Calu3 (cell line): ENCODE measurements at places on chromosomes 6 and 20. TPM values are rescaled to one million over a fixed set of nuclear protein-coding genes. Genes with fewer than 3 reads are reported as not detected.

- no peaks in the 10 kb centered on the region for H3K36me3 ChIP-seq
- no peaks in the 10 kb centered on the region for H3K27me3 ChIP-seq
- H3K4me3 ChIP-seq = no peak overlapping the region
- H3K4me1 ChIP-seq = no peaks in the 10 kb centered on the region
Measured at GRCh38 chr6:273551-274058, 18.7 kb upstream of the DUSP22 start.

Gene RIN2
- 9.8 and 9.9 TPM in 2 replicates for total RNA-seq

GRCh38 chr20:32285082-32285620, 7.7 kb downstream of the KIF3B start:
- H3K27ac ChIP-seq = no peak overlapping the region
- no peaks in the 10 kb centered on the region for H3K27me3 ChIP-seq
- no peak overlapping the region for H3K4me3 ChIP-seq
- H3K36me3 ChIP-seq = peaks cover 4% of the 10 kb centered on the region

DNA sequence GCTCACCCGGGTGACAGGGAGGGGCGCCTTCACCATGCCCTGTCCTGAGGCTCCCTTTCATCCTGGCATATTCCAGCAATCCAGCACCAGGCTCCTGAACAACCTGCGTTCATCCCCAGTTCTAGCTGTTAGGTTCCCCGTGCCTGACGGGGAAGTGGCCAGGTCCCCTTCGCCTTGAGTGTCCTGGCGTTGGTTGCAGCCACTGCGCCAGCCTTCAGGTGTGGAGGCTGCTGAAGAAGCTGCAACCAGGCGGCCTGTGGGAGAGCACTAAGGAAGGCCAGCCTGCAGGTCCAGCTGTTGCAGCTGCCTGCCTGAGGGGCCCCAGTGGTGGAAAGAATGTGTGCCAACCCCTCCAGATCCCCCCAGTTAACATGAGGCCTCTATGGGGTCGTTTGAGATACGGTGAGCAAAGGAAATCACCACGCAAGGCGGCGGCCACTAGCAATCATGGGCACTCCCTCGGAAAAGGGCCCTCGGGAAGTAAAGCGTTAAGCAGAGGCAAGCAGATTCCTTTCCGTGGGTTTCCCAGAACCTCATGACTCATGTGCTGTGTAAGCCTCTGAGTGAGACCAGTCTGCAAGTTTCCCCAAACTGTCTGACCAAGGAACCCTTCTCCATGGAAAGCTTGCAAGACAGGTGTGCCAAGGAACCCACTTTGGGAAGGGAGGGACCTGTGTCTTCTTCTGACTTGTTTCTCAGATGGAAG, 320.8 kb downstream of the TAF4 start:
- H3K4me3 ChIP-seq = no peak overlapping the region
- no peaks in the 10 kb centered on the region for H3K4me1 ChIP-seq
- H3K27ac ChIP-seq = no peak overlapping the region
- no peak for DNase-seq
- peaks cover 51% of the 10 kb centered on the region for H3K27me3 ChIP-seq
- H3K36me3 ChIP-seq = no peaks in the 10 kb centered on the region

DNA sequence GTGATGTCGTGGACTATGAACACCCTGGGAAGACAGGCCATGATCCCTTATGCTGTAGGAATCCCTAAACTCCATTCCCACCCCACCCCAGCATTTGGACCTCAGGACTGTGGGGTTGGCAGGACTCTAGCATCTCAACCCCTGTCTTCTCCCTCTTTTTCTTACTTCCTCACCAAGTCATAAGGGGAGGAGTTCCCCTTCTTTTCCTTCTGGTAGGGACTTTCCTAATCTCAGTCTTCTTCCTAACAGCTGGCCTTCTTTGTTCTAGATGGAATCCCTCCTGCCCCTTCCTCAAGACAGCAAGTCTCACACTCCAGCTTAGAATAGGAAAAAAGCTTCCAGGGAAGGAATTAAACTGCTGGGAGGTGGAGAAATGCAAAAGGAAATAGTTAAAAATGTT, 2.3 kb upstream of the SIRPB2 start:
- no peaks in the 10 kb centered on the region for H3K36me3 ChIP-seq
- H3K27me3 ChIP-seq = no peaks in the 10 kb centered on the region
- no peak overlapping the region for H3K27ac ChIP-seq
- no peak for DNase-seq
- peaks cover 29% of the 10 kb centered on the region for H3K4me1 ChIP-seq

Gene RBM24
- 0.47 and 1.1 TPM in 2 replicates for total RNA-seq

DNA sequence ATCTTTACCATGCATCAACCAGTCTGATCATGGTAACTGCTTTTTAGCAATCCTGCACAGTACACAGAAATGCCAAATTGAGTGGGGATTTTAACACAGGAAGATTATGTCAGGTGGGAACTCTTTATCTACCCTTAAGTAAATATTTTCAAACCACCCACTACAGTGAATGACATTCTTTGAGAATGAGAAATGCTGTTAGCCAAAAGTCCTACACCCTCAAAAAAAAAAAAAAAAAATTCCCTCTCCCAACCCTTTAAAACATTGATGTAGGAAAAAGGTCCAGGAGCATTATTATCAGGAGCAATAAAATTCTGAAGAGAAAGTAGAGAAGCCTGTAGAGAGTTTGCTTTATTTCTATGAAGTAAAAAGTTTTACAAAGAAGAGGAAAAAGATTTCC, 307.2 kb upstream of the THEMIS start:
- no peak overlapping the region for H3K4me3 ChIP-seq
- no peak for DNase-seq
- H3K27me3 ChIP-seq = no peaks in the 10 kb centered on the region

- H3K4me1 ChIP-seq = no peaks in the 10 kb centered on the region
- no peaks in the 10 kb centered on the region for H3K36me3 ChIP-seq
- no peak for DNase-seq
- peaks cover 13% of the 10 kb centered on the region for H3K27me3 ChIP-seq
Measured at GRCh38 chr6:51466427-51466826, 621.0 kb downstream of the PKHD1 start.

- no peak overlapping the region for H3K27ac ChIP-seq
- H3K27me3 ChIP-seq = no peaks in the 10 kb centered on the region
- no peak for DNase-seq
Measured at GRCh38 chr6:96947055-96947454, 22.5 kb downstream of the KLHL32 start.

GRCh38 chr6:41430875-41431274, 95.5 kb downstream of the NCR2 start:
- H3K4me3 ChIP-seq = no peak overlapping the region
- no peak overlapping the region for H3K27ac ChIP-seq
- peaks cover 29% of the 10 kb centered on the region for H3K4me1 ChIP-seq
- no peaks in the 10 kb centered on the region for H3K27me3 ChIP-seq
- peak; percentile 39 for DNase-seq
- peaks cover 15% of the 10 kb centered on the region for H3K36me3 ChIP-seq
